ENCODE measurements at places on chromosomes 11 and 22.

GRCh38 chr11:62315431-62315830 lies 16.6 kb upstream of the SCGB1D4 start:
- no peak for DNase-seq

DNA sequence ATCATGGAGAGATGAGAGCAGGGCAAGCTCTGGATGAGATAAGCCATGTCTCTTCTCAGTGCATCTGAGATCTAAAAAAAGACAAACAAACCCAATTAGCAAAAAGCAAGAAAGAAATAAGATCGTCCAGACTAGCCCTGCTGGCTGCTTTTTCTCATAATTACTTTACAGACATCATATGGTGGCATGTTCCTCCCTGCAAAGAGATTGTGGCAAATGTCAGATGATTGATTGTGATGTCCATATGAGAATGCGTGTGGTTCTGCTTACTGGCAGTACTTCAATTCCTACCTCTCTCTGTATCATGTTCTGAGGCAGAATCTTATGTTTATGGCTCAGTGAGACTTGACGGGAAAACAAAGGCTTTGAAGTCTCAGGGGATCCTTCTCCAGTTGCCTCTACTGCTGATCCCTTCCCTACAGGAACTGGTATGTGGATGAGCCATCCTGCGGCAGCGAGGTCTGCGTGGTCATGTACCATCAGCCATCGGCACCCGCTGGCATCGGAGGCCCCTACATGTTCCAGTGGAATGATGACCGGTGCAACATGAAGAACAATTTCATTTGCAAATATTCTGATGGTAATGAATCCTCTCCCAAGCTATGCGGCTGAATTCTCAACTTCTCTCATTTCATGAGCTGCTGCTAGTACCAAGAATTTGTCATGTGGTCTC lies 8.8 kb downstream of the LAYN start:
- no peak for DNase-seq

- DNase-seq = no peak
Measured at GRCh38 chr11:123183391-123184099, 11.5 kb downstream of the CLMP start.

DNA sequence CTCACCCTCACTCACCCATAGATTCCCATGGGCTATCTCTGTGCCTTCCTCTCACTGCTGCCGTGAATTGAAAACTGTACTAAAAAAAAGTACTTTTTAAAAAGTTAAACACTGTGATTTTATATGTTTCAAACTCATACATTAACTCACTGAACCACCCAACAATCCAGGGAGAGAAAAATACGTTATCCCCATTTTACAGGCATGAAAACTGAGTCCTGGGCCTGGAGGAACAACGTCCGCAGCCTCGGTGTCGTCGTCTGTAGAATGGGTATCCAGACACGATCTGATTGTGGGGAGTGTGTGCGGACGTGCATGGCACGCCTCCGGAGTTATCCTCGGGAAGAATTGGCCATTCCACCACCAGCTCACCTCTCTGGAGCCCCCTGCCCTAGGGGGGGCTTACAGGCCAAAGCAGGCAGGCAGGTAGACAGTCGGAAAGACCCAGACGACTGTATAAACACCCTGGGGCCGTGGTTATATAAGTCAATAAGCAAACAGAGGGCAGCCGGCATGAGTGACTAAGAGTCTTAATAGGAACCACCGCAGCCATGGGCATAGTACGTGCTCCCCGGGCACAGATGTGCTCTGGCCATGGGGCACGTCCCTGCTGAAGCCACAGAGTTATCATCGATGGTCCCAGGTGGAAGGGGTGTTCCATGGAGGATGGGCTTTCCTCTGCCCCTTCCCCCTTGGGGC lies 7.1 kb upstream of the PDGFB start:
- DNase-seq = no peak

GRCh38 chr11:12581416-12581815 lies 92.8 kb upstream of the TEAD1 start:
- no peak for DNase-seq

DNA sequence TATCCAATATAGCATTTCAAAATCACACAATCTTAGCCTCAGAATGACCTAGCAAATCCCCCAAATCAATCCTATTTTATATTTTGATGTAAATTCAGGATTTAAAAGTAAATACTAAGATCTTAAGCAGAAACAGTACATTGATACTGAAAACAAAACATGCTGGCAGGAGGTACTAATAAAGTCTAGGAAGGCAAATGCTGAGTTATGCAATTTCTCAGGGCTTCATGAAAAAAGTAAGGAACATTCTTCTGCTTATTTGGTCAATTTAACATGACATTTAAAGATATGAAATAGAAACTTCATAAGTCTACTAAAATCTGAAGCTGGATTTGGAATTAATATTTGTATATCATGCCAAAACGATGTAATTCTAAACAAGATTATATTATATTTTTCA lies 153.3 kb downstream of the SWAP70 start:
- no peak for DNase-seq

GRCh38 chr22:38464992-38465672 lies 2.8 kb upstream of the KDELR3 start:
- DNase-seq = no peak

GRCh38 chr11:1389103-1389931 lies 417 bp upstream of the BRSK2 start:
- DNase-seq = peak; percentile 62

DNA sequence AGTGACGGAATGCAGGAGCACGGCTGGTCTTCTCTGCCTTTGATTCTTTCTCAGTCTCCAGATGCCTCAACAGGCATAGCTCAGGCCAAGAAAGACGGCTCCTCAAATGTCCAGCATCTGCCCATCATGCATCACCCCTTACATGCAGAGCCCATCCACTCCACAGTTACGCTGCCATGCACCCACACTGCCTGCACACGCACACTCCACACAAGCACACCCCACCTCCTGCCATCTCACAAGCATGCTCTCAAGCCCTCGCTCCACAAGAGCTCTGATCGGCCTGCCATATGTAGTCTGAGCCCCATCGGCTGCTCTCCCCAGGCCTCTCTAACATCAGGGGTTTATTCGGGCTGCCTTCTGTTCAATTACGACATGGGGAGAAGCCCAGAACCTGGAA lies 18.8 kb downstream of the SCN4B start:
- no peak for DNase-seq

GRCh38 chr22:34975721-34976120 lies 90.2 kb upstream of the ISX start:
- no peak for DNase-seq

GRCh38 chr11:82867495-82868082 lies 32.6 kb downstream of the PRCP start:
- peak; percentile 31 for DNase-seq

- DNase-seq = no peak
Measured at GRCh38 chr11:9525116-9525515, 48.4 kb upstream of the WEE1 start.

DNA sequence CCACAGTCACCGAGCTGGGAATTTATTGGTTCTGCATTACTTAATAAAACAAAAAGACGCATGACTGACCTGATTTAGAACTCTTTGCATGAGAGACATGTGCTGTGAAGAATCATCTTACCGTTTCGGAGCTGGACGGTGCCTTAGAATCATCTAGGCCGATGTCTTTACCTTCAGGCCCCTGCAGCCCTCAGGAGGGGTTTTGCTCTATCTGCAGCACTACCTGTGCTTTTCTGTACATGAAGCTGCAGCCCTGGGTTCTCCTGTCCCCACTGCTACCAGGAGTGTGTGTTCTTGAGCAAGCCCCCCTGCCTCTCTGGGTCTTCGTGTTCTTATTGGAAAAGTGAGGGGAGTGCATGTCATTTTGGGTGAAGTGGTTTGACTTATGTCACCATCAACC lies 94.0 kb upstream of the OR4B1 start:
- no peak for DNase-seq

GRCh38 chr11:64996710-64997380 lies at the start of gene BATF2:
Gene BATF2 (minus strand): TSS chr11:64996971. CDS start chr11:64996914, 57 bp downstream.
- peak; percentile 46 for DNase-seq

DNA sequence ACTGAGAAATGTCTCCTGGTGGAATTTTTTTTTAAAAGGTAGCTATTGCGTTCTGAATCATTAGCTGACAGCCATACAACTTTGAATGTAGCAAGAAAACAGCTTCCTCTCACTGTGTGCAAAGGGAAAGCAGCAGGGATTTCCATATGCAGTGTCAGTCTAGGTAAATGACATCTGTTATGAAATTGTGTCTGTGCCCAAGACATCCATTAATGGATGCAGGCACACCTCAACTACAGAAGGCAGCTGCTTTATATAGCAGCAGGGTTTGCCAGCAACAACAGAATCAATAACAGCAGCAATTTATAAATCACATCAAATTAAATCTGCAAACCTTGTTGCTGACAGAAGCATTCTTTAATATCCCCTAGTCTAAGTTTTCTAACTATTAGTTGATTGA lies 745.3 kb upstream of the RAG2 start:
- no peak for DNase-seq

GRCh38 chr11:85737738-85738137 lies 51.7 kb upstream of the CCDC89 start:
- no peak for DNase-seq

GRCh38 chr11:2194877-2195755 lies 23.5 kb upstream of the TH start:
- DNase-seq = no peak

DNA sequence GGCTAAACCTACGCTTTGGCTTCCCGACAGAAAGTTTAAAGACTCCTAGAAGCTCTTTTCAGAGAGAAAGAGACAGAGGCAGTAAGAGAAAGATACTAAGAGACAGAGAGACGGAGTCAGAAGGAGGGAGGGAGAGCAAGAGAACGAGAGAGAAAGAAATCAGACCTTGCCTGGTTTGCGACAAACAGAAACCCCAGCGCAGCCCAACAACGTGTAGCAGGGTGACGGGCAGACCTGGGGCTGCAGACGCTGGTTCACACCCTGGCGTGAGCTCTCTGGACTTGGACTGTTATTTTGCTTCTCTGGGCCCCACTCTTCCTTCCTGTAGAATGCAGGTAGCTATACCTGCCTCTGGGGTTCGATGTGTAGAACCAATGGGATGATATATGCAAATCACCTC lies 244.4 kb upstream of the SYN3 start:
- no peak for DNase-seq

- no peak for DNase-seq
Measured at GRCh38 chr11:65699306-65699705, 12.7 kb upstream of the KAT5 start.

DNA sequence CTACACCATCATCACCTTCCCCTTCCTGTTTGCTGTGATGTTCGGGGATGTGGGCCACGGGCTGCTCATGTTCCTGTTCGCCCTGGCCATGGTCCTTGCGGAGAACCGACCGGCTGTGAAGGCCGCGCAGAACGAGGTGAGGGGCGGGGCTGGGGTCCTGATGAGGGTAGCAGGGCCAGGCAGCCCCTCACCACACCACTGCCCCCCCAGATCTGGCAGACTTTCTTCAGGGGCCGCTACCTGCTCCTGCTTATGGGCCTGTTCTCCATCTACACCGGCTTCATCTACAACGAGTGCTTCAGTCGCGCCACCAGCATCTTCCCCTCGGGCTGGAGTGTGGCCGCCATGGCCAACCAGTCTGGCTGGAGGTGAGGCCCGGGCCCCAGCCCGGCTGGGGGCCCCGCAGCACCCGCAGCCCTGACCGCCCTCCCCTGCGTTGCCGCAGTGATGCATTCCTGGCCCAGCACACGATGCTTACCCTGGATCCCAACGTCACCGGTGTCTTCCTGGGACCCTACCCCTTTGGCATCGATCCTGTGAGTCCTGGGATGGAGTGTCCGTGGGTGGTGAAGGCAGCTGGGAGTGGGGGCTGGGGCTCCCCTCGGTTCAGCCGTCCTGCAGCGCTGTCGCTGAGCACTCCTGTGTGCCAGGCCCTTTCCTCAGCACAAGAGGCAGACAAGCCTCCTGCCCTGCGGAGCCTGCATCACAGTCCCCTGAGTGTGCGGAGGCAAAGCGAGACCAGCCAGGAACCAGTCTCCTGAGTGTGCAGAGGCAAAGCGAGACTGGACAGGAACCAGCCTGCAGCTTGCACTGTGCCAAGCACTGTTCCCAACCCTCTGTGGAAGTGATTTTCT lies 8.8 kb downstream of the TCIRG1 start:
- no peak for DNase-seq

- DNase-seq = no peak
Measured at GRCh38 chr11:17550450-17551346, 3.6 kb downstream of the OTOG start.

- DNase-seq = no peak
Measured at GRCh38 chr11:41479179-41479578, 19.7 kb upstream of the LRRC4C start.

DNA sequence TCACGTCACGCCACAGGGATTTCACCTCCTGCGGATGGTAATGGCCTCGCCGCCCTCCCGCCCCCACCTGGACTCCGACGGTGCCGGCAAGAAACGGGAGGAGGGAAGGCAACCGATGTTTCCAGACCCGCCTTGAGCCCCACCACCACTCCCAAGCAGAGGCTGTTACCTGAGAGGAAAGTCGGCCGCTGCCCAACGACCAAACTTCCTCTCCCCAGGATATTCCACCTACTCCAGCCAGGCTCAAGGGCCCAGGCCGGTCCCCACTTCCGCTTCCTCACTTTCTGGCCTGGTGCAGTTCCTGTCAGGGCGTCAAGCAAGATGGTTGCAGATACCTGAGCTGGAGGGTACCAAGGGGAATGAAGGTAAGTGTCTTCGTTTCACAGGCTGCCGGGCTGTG lies at the start of gene ENTHD1:
ENTHD1 (minus strand) TSS at position 235 of the 400 bp plus-strand sequence. CDS start 6,012 bp downstream, outside the sequence.
- DNase-seq = no peak

GRCh38 chr11:77175021-77175842 lies 47.2 kb downstream of the MYO7A start:
- no peak for DNase-seq

DNA sequence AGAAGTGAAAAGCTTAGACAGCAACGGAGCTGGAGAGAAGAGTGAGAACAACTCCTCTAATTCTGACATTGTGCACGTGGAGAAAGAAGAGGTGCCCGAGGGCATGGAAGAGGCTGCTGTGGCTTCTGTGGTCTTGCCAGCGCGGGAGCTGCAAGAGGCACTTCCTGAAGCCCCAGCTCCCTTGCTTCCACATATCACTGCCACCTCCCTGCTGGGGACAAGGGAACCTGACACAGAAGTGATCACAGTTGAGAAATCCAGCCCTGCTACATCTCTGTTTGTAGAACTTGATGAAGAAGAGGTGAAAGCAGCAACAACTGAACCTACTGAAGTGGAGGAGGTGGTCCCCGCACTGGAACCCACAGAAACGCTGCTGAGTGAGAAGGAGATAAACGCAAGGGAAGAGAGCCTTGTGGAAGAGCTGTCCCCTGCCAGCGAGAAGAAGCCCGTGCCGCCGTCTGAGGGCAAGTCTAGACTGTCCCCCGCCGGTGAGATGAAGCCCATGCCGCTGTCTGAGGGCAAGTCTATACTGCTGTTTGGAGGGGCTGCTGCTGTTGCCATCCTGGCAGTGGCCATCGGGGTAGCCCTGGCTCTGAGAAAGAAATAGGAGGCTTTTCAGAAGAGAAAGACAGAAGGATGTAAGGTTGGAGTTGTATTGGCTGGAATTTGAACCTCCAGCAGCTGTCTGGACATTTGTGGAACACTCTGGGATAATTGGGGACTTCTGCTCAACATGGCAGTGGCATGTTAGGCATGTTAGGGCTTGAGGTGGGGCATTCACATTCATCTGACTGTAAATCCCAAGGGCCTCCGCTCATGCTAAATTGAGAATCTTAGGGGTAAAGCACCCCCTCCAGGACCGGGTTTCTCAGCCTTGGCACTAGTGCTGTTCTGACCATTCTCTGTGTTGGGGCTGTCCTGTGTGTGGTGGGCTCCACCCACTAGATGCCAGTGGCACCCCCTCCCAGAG lies 47.1 kb downstream of the BID start:
- no peak for DNase-seq

GRCh38 chr11:17609291-17610084 lies 62.4 kb downstream of the OTOG start:
- no peak for DNase-seq
